ENCODE measurements at places on chromosomes 1 and 21.

DNA sequence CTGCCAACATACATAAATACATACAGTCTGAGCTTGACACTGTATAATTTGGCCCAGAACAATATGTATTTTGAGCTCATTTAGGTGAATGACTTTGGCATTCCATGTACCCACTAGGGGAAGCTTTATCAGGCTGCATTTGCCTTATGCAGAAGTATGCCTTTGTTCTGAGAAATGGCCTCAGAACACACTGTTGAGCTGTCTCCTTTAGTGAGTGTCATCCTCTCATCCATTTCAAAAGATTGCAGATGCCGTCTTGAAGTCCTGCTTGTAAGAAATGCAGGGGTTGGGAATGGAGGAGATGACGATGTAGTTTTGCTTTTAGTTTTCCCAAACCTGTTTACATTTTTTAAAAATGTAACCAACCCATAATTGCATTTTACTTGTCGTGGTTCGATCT lies 14.8 kb upstream of the NBL1 start:
- no peak for DNase-seq

GRCh38 chr1:231688989-231689388 lies 62.4 kb downstream of the DISC1 start:
- DNase-seq, result no peak

GRCh38 chr1:45569962-45570581 lies 13.8 kb upstream of the NASP start:
- DNase-seq, result peak; percentile 71

GRCh38 chr1:167722152-167722869 lies 529 bp downstream of the MPZL1 start:
- peak; percentile 54 for DNase-seq

GRCh38 chr1:68142036-68142435 lies 90.3 kb downstream of the WLS start:
- no peak for DNase-seq

GRCh38 chr1:164567774-164568173 lies 8.8 kb downstream of the PBX1 start:
- no peak for DNase-seq

GRCh38 chr1:174938281-174939007 lies 61.3 kb upstream of the CACYBP start:
- DNase-seq, result no peak

DNA sequence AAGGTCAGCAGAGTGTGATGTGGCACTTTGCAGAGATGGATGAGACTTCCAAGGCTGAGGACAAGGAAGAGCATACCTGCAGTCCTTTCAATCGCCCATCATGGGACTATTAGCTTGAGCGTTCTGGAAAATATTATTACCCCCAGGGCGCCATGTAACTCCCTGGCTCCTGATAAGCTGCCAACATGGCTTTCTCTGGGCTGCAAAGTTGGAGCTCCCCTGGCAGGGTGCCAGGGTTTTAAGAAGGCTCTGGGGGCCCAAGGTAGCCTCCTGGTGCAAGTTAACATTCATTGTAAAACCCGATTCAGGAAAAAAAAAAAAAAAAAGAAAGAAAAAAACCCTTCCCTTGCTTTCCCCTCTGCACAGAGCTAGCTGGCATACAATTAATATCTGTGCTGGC lies 196.7 kb downstream of the PBX1 start:
- no peak for DNase-seq

DNA sequence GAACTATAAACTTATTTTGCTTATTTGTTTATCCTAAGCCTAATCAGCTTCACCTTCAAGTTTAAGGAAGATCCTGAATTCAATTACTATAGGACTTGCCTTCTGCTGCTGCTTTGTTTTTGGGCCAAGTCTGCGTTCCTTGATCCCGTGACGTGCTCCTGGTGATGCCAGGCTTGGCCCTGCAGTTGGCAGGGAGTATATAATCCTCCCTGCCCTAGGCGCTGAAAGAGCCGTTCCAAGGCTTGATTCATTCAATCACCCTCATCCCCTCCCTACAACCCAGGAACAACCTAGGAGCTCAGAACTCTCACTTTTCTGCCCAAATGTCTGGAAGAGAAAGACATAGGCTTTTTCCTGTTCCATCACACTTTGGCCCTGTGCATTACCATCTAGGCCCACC lies 12.4 kb upstream of the LRRN2 start:
- no peak for DNase-seq

DNA sequence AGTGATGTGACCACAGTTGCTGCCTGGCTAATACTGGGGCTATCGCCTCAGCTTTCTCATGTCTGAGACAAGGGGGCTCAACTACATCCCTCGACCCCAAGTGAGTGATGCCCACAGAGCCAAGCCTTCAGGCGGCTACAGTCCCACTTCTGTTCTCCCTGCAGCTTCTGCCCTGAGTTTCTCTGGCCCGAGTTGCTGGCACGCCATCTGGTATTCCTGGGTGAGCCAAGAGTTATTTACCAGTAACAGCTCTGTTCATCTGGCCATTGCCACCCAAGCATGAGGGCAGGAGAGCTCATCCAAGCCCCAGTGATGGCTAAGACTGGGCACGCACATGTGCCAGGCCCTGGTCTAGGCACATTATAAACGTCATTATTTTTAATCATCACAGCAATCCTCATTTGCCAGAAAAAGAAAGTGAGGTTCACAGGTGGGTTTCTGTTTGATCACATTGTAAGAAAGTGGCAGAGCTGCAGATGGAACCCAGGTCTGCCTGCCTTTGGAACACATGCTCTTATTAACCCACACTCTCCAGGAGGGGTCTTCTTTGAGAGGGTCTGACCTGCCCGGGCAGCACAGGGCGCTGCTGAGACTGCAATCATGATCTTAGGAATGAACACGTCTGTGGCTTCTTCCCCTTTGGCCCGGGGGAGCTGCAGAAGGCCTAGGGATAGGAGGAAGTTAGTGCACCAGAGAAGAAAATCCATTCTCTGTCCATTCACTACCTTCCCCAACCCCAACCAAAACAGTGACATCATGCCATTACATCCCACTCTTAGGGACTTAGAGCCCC lies 27.5 kb downstream of the KCND3 start:
- no peak for DNase-seq

- DNase-seq, result no peak
These were observed 118.2 kb downstream of the COQ8A start for GRCh38 chr1:227058321-227058751.

- DNase-seq, result no peak
These were observed 89.6 kb downstream of the AK5 start for GRCh38 chr1:77371396-77371795.
